Stromal cell of bone marrow (primary cell): ENCODE measurements at places on chromosomes 11 and 22.

DNA sequence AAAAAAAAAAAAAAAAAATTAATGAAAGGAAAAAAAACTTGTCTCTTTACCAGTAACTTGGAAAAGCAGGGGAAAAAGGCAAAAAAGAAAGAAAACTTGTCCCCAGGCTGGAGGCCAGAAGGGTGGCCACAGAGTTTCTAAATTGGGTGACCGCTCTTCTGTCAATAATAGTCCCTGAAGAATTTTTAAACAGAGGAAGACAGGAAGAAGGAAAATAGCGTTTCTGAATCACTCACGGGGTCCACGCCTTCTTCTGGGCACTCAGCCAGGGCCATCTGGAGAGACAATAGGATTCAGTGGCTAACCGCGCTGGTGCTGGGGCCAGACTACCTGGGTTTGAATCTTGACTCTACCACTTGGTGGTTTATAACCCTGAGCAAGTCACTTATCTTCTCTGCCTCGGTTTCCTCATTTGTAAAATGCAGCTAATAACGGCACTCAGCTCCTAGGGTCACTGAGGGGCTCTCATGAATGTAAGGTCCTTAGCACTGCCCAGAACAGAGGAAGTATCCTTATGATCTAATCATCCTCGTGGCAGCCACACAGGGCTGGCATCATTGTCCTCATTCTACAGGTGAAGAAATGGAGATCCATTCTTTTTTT, 7.0 kb downstream of the C11orf86 start:
- peak; percentile 82 for DNase-seq

- DNase-seq: no peak
Observed at GRCh38 chr11:33490842-33491370, 209.7 kb downstream of the C11orf91 start.

GRCh38 chr22:50175921-50176849, 5.7 kb downstream of the PANX2 start:
- no peak for DNase-seq

DNA sequence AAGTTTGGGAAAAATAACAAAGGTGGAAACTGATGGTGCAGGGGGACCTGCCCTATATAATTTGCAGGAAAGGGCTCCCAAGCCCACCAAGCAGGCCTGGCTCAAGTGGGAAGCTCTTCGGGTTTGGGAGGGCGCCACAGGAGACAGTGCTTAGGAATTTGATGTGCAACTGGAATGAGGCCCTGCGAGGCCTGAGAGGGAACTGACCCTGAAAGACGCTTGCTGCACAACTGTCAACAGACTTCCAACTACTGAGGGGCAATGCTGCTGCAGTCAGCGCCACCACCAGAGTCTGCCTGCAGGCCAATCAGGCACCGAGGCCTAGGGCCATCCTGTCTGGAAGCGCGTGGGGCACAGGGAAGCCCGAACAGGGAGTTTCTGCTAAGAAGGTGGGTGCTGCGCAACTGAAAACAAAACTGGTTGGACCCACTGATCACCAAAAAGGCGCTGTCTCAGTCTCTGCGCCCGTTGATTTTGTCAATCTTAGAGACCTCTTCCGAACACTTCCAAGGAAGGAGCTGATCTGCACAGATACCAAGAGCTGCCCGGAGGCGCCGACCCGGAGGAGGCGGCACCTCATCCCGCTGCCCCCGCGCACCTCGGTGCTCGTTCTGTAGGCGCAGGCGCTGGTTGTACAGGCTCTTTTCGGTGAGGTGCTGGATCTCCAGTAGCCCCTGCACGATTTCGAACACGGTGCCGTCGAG, 667 bp downstream of the DGCR6L start:
- DNase-seq: no peak

DNA sequence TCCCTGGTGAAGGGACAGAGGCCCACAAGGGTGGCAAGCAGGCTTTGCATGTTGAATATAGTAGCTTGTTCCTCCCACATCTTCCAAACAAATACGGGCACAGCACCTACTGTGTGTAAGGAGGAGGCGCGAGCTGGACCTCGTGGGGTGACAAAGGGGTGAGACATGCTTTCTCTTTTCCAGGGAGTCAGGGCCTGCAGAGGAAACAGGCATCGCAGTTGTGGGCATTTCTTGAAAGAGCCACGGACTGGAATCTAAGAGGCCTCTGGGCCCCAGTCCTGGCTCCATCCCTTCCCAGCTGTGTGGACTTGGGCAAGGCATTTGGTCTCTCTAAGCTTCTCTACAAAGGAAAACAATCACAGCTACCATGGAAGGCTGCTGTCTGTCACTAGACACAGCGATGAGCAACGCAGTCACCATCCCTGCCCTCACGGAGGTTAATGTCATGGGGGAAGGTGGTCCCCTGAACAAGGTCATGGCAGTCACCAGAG, 13.0 kb upstream of the CDC42EP1 start:
- no peak for DNase-seq

GRCh38 chr22:31122532-31123291, at the start of gene INPP5J:
TSS of gene INPP5J (plus strand) at chr22:31122966. CDS start at chr22:31123015, 49 bp downstream.
- no peak for DNase-seq

DNA sequence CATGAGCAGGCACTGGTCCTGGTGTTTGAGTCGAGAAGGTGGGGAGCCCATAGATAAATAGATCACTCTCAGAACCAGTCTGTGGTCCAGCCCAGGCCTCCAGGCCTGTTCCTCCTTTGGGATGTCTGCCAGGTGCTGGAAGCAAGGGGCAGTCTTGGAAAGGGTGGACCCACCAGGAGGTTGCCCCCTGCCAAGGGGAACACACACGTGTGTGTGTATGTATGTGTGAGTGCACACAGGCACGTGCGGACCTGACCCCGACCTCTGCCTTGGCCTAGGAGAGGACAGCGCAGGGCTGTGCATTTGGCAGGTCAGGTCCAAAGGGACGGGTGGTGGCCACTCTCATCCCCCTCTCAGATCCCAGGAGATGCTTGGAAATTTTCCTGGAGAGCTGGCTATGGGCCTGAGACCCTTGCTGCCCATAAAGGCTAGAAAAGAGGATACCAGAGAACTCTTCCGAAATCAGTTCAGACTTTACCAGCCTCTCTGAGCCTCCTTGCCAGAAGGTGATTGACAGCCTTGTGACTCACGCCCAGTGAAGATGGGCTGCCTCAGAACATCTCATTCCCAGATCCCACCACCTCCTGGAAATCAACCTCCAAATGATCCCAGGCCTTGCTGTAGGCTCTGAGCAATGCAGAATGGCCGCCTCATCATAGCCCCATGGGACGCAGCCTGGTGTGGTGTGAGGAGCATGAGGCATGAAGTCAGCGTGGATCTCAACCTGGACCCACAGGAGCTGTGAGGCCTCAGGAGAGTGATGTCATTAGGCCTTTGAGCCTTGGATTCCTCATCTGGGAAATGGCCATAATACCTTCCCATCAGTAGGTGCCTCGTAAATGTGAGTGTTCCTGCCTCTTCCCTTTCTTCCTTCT, 24.0 kb upstream of the CREB3L1 start:
- peak; percentile 65 for DNase-seq

GRCh38 chr22:21707677-21708076, 27.9 kb downstream of the YPEL1 start:
- no peak for DNase-seq
